ENCODE measurements at places on chromosomes 6 and 20.

DNA sequence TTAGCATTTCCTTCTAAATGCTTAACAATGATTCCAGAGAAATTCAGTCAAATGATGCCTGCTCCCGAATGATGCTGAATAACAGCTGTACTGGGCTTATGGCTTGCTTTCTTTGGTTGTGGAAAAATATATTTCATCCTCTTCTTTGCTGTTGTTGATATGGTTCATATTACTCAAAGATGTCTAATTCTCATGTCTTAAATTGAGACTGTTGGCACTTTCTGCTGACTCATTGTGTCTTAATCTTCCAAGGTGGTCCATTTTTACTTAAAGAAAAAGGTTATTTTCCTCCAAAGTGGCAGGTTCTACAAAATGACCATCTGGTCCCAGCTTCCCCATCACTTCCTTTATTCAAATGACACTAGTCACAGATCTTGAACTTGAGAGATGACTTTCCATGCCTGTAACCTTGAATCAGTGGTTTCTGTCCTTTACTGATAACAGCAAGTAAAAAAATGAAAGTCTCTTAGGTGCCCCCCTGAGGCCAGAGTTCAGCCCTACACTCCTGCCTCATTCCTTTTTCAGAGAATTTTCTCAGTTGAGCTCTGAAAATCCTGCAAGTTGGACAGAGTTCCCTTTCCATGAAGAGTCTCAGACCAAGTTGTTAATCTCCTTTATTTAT, 6.9 kb downstream of the SNAP25 start:
- peak; percentile 42 for DNase-seq

- no peak for DNase-seq
Observed at GRCh38 chr20:46215913-46216707, 92.2 kb downstream of the CDH22 start.

GRCh38 chr20:59603176-59603575, 1.2 kb upstream of the PHACTR3 start:
- DNase-seq = no peak

- DNase-seq = no peak
Observed at GRCh38 chr6:96683819-96684528, 121.0 kb downstream of the FHL5 start.

DNA sequence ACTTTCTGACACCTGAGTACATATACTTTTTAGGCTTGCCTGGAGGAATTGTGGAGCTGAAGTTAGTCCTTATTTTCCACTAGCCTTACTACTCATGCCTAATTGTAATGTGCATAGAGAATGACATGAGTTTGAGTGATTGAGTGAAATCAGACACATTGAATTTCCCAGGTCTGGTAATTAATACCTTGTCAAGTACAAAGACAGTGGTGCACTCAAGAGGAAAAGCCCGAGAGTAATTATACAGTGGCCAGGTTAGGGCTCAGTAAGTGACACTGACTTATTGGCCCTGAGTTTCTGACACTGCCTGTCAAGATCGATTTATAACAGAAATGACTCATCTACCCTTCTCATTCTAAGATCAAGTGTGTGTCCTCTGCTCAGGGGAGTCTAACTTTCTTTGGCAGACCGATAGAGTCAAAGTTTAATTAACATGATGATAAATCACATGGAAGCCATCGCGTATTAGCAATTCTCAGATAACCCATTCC, 288.3 kb downstream of the TPBG start:
- peak; percentile 54 for DNase-seq

DNA sequence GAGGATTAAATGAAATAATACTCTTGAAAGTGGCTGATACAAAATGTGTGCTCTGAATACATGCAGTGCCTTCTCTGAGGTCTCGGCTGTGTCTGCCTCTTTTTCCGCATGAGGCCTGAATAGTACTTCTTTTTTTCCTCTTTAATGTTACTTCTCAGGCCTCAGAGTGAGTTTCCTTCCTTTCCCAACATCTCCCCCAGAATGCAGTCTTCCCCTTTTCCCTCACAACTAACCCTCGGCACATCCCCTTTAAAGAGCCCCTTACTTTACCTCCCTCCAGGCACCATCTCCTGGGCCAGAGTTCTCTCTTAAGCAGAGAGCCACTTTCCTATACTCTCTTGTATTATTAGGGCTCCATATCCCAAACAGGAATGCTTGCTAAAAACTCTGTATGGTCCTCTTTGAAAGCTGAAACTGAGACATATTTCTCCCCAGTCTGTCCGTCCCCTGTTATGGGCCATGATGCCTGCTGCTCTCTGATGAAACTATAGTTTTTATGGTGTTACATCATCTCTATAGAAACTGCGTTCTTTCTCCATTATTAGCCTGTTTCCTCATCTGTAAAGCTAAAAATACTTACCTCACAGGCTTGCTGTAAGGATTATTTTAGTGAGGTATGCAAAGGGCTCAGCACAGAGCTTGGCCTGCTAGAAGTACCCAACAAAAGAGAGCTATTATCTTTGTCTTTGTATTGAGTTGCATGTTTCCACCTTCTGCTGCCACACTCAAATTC, 2.3 kb downstream of the PLAGL2 start:
- no peak for DNase-seq

DNA sequence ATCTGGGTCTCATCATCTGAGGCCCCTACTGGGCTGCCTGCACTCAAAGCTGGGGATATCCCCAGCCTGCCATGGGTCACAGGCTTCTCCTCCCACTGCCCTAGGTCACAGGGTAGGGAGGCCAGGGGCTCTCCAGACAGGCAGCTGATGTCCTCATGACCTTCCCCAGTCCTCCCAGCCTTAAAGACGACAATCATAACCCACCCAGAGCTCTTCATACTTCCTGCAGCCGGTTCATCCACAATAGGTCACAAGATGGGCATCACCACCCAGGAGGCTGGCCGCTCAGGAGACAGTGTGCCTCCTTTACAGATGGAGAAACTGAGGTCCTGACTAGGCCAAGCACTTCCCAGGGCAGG, 15.2 kb downstream of the TFEB start:
- no peak for DNase-seq

GRCh38 chr20:61045876-61046585, 206.0 kb upstream of the CDH4 start:
- no peak for DNase-seq

GRCh38 chr6:159533568-159533967, 159.5 kb downstream of the SOD2 start:
- DNase-seq = no peak

GRCh38 chr6:143191361-143191760, 130.7 kb downstream of the AIG1 start:
- no peak for DNase-seq

GRCh38 chr6:9612489-9612888, 802.4 kb downstream of the TFAP2A start:
- no peak for DNase-seq

DNA sequence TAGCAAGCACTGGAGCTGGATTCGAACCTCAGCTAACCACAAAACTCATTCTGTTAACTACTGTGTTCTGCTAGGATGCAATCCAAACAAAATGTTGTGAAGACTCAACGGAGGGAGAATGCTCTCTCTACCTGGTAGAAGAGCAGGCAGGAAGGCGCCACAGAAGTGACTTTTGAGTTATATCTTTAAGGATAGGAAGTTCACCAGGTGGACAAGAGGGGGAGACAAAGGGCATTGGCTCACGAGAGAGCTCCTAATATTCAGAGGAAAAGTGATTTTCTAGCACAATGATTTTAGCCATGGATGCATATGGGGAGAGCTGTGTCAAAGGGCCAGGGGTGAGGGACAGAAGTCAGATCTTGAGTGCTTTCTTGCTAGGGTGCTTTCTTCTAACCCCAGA, 108.4 kb upstream of the MAFB start:
- DNase-seq = peak; percentile 8

GRCh38 chr6:88302769-88303225, 136.7 kb upstream of the CNR1 start:
- no peak for DNase-seq

GRCh38 chr6:44397424-44398164, 10.1 kb downstream of the CDC5L start:
- DNase-seq = peak; percentile 18

- DNase-seq = peak; percentile 33
Observed at GRCh38 chr20:47568019-47568418, 66.3 kb downstream of the NCOA3 start.

DNA sequence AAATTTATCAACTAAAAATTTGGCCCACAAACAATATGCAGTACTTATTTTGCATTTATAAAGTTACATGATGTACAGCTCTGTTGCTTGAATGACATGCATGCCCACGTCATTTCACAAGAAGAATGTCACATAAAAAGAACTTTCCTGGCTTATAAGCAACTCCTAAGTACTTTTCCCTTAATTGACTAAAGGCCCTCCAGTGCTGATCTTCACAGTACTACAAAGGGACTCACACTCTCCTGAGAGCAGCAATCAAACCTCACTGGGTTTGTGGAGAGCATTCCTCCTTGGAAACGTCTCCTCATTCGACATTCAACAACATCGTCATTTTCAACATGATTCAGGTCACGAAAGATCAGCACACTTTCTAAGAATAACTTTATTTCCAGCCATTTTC, 111.1 kb downstream of the IPCEF1 start:
- no peak for DNase-seq

DNA sequence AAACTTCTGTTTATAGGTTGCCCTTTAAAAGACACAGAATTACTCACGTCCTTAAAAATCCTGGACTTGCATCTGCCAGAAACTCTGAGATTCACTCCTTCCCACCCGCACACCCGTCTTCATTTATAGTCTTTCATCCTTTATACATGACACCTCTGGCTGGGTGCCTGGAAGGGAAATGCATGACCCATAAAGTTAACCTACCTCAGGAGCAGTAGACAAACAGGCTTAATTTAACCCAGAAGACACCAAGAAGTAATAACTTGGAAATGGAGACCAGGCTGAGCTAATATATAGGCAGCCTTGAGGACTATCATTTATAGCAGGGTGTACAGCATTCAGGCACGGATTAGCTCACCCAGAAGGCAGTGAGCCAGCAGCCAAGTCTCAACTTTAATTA, 429.0 kb upstream of the NRSN1 start:
- no peak for DNase-seq

- no peak for DNase-seq
Observed at GRCh38 chr6:125117818-125118217, 35.8 kb upstream of the TPD52L1 start.

DNA sequence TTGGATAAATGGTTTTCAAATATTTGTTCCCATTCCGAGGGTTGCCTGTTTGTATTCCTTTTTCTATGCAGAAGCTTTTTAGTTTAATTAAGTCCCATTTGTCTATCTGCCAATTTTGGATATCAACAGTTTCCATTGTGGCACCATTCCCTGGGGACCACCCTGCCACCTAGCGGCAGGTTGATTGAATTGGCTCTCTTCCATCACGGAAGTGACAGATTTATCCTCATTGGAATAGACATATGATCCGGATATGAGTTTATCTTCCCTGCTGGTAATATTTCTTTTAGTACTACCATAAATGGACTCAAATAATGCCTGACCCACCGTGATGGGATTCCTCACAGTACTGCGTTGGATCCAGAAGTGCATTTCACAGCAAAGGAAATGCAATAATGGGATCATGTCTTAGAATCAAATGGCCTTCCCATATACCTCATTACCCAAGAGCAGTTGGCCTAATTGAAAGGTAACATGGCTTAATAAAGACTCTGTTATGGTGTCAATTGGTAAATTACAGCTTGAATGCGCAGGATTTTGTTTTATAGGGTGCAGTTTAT, 327.0 kb downstream of the BMP2 start:
- DNase-seq = peak; percentile 89

- DNase-seq = no peak
Observed at GRCh38 chr6:56749632-56750151, 107.0 kb upstream of the DST start.

GRCh38 chr20:24979036-24979960, 13.3 kb downstream of the APMAP start:
- DNase-seq = no peak

GRCh38 chr6:5478380-5478779, 217.1 kb downstream of the FARS2 start:
- DNase-seq = no peak

GRCh38 chr20:16639027-16639941, 66.0 kb upstream of the KIF16B start:
- DNase-seq = no peak

DNA sequence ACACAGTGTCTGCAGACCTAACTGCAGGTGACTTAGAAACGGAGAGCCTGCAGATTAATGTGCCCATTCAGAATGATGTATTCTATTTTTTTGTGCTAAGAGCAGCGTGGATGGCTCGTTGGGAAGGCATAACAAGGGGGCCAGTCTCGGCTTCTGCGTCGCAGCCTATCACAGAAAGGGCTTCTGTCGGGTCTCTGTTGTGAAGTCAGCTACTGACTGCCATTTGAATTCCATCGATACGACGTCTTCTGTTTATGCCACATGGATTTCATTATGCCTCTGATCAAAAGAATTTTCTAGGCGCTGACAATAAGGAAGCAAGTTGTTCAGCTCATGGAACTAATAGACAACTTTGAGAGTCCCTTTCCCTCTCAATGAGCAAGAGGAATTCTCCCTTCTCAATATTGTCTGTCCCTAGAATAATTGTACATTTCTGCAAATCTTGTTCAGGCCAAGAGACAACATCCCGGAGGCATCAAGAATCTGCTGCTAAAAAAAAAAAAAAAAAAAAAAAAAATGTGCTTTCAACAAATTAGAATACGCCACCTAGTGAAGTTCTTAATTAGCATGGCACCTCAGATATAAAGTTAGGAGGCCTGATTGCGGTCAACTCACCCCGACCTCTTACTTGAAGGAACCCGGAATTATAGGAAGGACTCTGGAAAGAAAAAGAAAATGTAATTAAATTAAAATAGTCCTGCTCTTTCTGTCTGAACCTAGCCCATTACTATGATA, 223.9 kb downstream of the TSHZ2 start:
- DNase-seq = no peak

DNA sequence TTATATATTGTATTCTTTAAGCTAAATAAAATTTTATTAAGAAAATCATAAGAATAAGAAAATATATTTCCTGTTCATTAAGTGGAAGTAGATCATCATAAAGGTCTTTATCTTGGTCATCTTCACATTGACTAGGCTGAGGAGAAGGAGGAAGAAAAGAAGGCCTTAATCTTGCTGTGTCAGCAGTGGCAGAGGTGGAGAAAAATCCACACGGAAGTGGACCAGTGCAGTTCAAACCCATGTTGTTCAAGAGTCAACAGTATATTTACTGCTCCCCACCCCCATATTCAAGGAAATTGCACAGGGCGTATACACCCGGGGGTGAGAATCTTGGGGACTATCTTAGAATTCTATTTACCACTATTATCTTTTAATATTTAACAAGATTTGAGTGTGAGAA, 178.6 kb upstream of the SCGN start:
- DNase-seq = no peak

GRCh38 chr6:15132854-15133670, 112.8 kb upstream of the JARID2 start:
- no peak for DNase-seq
